NCI-H446 (cell line): ENCODE measurements at places on chromosomes 5 and 9.

DNA sequence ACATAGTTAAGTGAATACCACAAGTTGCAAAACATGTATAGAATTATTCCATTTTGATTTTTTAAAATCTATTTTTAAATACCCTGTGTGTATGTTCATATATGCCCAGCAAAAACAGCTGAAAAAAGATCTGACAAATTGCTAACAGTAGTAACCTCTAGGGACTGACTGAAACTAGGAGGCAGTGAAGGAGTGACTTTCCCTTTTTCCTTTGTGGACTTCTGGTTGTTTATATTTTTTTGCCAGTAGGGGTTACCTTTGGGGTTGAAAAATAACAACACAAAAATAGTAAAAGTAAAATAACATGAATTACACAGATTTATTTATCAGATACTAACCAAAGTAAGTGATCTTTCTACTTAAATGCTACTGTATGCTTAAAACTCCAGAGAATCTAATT, 2.9 kb downstream of the MEGF9 start:
- no peak for DNase-seq

DNA sequence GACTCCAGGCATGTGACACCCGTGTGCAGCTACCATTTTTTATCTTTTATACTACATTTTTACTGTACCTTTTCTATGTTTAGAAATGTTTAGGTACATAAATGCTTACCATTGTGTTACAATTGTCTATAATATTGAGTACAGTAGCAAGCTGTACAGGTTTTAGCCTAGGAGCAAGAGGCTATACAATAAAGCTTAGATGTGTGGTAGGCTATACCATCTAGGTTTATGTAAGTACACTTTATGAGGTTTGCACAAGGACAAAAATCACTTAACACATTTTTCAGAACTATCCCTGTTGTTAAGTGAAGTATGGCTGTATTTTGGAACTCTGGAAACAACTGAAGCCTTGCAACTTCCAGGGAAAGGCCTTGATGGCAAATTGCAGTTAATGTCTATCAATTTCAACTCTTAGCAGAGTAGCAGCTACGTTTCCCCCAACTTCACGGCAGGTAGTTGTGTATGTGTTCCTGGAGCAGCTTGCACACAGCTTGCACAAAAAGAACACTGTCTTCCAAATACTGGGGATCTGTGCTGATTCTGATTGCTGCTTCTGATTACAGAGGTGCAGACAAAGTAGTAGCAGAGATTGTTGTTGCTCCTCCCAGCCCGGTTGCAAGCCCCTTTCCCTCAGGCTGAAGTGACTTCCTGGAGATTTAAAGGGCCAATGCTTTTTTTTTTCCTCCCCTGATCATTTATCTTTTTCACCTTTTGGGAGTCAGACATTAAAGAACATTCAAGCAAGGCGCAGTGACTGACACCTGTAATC, 30.0 kb downstream of the SIL1 start:
- DNase-seq, result no peak

DNA sequence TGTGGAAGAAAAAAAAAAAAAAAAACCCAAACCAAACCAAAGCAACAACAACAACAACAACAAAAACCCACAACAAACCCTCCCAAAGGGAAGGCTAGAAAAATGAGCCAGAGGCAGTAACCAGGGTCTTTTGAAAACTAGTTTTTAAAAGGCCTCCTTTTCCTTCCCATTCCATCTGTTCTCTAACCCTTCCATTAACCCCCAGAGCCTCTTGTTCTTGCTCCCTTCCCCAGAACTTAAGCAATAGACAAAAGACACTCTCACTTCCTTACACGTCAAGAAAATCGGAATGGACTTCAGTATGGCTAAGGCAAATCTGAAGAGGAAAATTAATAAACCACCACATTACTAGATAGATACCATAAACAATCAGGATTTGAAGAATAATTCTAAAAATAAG, 292.8 kb downstream of the ARL15 start:
- no peak for DNase-seq

DNA sequence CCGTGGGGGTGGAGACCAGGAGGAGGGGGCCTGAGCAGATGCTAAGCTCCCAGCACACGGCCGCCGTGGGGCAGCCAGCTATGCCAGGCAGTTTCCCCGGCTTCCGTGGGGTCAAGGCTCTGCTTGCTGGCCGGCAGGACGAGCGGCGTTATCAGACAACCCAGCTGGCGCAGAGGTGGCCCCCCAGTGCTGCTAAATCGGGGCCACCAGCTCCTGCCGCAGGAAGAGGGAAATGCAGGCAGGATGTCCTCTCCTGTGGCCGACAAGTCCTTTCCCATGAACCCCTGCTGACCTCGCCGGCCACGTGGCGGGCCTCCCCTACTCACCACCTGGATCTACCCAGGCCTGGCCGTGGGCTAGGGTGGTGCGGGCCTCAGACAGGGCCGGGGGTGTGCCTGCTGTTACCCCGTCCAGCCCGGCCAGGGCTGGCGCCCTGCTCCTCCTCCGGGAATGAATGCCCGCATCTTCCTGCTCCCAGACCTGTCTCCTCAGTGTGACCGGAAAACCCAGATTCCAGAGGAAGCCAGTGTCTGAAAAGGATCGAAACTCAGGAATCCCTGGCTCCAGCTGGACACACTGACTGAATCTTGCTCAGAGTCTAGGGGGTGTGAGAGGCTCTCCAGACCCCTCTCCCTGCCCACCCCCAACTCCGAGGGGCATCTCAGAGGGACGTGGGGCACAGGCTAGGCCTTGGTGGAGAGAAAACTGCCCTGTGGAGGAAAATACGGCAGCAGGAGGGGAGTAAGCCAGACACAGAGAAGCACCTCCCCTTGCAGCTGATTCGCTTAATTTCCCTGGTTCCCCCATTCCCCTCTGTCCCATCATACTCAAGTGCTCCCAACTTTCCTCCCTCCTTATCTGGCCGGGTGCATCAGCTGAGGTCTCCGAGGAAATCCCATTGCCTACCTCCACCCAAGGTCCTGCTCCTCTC, 3.9 kb downstream of the FLT4 start:
- no peak for DNase-seq

DNA sequence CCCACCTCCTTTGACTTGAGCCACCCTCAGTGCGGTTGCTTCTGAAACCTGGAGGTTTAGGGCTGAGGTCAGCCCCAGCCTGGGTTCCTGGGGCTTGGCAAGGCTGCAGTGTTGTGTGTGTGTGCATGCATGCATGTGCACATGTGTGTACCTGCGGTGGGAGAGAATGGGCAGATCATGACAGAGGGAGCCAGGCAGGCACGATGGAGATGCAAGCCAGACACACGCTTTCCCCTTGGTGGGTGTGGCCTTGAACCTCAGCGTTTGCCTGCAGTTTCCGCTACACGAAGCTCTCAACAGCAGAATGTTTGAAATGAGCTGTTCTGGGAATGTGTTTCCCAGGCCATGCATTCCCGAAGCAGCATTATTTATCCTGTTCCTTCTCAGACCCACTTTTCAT, 65.9 kb upstream of the RAPGEF1 start:
- no peak for DNase-seq

- DNase-seq, result no peak
These were observed at the start of gene RGS7BP for GRCh38 chr5:64505769-64506566. Gene RGS7BP (plus strand): TSS chr5:64506015. CDS start chr5:64506625, 610 bp downstream.

DNA sequence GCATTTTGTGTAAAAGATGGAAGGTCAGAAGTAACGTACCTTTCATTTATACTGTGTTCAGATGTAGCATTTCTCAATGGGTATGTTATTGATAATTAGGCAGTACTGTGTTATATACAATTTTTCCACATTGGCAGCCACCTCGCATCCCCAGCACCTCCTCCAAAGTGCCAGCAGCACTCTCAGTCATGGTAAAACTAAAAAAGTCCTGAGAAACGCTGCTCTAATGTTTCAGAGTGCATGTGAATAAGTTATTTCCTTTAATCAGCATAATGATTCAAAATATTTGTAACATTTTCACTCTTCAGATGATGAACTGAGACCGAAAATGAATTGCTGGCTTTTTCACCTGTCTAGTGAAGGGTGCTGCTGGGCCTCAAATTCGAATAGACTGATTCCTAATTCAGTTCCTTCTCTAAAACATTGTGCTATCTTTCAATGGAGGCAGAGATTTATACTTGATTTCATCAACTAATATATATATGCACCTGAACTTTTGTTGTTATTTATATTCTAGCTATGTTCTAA, 79.9 kb upstream of the ANKRD55 start:
- no peak for DNase-seq

DNA sequence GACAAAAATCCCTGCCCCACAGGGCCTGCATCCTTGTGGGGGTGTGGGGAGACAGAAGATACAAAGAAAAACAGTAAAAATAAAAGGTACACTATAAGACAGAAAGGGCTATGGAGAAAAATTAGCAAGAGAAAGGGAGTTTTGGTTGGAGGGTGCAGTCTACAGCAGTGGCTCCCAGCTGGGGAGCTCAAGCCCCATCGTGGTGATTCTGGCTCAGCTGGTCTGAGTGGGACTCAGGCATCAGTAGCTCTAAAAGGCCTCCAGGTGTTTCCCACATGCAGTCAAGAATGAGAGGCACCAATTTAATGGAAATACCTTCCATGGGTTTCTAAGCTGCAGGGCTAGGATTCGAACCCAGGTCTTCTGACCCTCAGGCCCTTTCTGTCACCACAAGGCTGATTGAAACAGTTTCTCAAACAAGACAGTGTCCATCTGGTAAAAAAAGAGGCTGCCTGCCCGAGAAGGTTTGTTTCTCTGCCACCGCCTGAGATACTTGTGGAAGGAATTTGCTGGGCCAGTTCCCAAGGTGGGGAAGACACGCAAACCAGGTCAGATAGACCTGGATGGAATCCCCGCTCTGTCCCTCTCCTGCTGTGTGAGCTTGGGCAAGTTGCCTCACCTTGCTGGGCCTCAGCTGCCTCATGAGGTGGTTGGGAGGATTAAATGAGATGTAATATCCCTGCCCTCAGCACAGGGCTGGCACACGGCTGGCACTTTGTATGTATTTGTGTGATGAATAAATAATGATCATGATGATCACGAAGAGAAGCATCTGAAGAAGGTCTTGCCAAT, 43.1 kb downstream of the COL27A1 start:
- no peak for DNase-seq

DNA sequence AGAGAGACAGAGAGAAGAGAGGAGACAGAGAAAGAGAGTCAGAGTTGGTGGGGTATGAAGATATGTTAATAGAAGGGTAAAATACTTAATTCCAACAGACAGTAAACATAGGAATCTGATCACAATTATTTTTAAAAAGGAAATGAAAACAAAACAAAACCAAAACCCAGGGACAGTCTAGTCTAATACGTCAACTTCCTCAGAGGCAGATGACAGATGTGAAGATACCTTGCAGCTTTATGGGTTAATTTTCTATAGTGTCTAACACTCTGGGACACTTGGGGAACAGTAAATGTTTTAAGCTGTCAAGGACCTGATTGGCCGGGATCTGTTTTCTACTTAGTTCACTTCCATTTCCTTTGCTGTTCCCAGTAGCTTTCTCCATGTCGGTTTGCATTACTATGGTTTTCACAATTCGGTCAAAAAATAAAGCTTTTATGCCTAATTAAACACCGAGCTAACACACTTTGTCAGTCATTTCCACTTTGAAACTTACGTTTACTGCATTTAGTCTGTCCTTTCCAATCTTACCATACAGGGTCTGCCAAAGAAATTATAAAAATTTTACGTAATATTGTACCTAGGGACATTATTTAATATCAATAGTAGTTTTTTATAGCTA, 216.5 kb downstream of the MCTP1 start:
- DNase-seq, result no peak

DNA sequence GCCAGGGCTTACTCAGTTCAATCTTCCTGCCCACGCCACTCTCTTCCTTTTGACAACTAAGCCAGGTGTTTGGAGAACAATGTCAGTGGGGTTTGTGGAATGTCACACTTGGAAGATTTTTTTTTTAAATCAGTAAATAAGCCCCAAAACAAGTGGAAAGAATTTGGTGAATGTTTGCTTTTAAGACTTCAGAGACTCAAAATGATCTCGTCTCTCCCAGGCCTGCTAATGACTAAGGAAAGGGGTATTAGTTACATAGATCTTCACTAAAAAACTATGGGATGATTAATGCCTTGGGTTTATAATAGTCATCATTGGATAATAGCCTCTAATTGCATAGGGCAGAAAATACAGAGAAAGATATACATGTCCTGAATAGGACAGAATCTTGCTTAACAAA, 166.4 kb downstream of the DMRT2 start:
- DNase-seq, result no peak

DNA sequence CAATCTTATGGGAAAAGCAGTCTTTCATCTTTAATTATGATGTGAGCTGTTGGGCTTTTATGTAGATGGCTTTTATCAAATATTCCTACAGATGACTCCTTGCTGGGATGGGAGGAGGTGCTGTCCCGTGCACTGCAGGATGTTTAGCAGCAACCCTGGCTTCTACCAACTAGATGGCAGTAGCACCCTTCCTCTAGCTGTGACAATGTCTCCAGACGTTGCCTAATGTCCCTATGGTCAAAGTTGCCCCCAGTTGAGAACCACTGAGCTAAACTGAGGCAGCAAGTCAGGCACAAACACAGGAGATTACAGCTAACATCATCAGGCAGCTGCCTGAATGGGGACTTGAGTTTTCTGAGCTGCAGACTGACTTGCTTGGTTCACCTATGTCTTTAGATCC, 401.9 kb upstream of the PDE4D start:
- no peak for DNase-seq

DNA sequence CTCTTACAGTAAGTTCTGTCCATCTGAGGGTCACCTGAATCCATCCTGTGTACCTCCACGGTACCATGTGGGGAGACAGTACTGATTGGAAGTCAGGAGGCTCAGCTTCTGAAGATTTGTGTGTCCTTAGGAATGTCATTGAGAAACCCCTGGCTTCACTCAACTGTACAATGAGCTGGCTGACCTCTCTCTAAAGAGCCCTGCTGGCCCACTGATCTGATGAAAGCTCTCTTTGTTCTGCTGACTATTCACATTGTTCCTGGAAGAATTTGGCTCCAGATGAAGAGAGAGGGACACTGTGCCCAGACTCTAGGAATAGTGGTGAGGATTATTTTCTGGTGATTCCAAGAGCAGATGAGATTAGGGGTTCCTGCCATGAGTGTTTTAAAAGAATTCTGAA, 141.2 kb downstream of the LURAP1L start:
- DNase-seq, result no peak

DNA sequence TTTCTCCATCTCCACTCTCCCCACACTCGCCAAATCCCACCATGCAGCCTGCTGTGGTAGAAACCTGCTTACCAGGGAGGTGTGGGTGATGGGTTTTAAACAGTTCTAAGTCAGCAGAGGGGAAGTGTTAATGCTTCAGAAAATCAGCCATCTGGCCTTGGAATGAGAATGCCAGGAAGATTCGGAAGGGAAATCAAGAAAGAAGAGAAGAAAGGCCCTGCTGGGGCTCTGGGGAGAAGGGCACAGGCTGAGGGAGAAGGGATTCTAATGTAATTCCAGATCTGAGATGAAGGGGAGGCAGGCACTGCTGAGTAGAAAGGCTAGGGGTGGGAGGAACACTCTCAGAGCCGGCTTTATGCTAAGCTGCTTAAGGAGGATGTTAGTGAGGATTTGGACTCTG, 434.7 kb upstream of the DMAC1 start:
- peak; percentile 58 for DNase-seq

GRCh38 chr9:109164042-109164441, 3.0 kb downstream of the FRRS1L start:
- no peak for DNase-seq

- DNase-seq, result no peak
These were observed 247.5 kb downstream of the NSG2 start for GRCh38 chr5:174293006-174293405.

GRCh38 chr9:76756268-76756640, 8.0 kb upstream of the PCA3 start:
- DNase-seq, result peak; percentile 19

- no peak for DNase-seq
These were observed 97.8 kb upstream of the TYRP1 start for GRCh38 chr9:12595400-12595799.
